ENCODE measurements at places on chromosomes 12 and 14.

DNA sequence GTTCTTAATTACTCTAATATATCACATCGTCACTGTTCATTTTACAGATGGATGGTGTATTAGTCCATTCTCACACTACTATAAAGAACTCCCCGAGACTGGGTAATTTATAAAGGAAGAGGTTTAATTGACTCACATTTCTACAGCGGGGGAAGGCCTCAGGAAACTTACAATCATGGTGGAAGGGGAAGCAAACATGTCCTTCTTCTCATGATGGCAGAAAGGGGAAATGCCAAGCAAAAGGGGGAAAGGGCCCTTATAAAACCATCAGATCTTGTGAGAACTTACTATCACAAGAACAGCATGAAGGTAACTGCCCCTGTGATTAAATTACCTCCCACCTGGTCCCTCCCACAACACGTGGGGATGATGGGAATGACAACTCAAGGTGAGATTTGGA lies 6.5 kb downstream of the TMBIM4 start:
- no peak for DNase-seq

DNA sequence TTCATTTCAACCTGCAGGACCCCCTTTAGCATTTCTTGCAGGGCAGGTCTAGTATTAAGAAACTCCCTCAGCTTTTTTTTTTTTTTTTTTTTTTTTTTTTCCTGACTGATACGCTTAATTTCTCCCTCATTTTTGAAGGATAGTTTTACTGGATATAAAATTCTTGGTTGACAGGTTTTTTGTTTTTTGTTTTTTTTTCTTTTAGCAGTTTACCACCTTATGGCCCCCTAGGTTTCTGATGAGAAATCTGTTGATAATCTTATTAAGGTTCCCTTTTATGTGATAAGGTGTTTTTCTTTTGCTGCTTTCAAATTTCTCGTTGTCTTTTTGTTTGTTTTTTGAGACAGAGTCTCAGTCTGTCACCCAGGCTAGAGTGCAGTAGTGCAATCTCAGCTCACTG lies 66.5 kb downstream of the BORCS5 start:
- DNase-seq = no peak

GRCh38 chr14:92719421-92719820 lies 29.0 kb downstream of the LGMN start:
- DNase-seq = no peak

GRCh38 chr14:103546652-103547454 lies 15.6 kb downstream of the BAG5 start:
- DNase-seq = peak; percentile 89

DNA sequence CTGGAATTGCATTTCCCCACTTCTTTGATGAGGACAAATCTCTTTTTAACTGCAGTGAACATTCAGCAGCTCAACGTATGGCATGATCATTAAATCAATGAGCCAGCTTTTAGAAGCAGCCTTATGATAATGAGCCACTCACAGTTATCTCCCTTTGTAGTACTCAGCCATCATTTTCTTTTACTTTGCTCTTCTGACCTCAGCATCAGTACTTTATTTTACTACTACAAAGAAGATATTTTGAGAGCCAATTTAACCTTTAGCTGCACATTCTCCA lies 250.0 kb upstream of the CLEC14A start:
- DNase-seq = no peak

DNA sequence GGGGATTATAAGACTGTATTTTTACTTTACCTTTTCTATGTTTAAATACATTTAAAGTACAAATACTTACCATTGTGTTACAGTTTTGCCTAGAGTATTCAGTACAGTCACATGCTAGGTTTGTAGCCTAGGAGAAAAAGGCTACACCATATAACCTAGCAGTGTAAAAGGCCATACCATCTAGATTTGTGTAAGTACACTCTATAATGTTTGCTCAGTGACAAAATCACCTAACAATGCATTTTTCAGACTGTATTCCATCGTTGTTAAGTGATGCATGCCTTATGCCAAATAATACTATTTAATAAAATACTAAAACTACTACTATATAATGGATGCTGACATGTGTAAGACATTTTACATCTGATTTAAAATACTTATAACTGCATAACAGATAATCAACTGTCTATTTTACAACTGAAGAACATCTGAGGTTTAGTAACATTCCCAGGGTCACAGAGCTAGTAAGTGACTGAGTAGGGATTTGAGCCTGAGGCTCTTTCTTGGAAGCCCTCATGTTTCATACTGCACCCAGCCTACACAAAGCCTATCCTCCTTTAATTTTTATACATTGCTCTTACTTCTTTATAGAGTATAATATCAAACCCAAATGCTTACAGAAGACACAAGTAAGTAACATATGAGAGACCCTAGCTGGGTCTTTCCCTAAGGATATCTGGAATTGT lies 296.8 kb downstream of the SYT1 start:
- DNase-seq = no peak

DNA sequence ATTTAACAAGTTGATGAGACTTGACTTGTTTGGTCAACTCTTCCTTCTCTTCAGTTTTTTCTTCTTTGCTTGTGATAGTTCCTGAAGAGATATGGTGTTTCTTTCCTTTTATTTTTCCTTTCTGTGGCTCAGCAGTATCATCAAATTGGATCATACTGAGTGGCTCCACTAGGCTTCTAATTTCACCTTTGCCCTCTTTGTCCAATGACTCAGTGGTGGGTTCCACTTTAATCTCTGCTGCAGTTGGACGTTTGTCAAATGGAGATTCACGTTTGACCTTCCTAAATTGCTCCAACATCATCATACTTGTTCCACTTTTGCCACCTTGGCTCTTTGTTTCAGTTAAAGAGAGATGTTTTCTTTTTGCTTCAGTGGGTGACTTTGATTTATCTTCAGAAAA lies 41.5 kb downstream of the FAM186A start:
- no peak for DNase-seq
